ENCODE measurements at places on chromosomes 7 and 10.

DNA sequence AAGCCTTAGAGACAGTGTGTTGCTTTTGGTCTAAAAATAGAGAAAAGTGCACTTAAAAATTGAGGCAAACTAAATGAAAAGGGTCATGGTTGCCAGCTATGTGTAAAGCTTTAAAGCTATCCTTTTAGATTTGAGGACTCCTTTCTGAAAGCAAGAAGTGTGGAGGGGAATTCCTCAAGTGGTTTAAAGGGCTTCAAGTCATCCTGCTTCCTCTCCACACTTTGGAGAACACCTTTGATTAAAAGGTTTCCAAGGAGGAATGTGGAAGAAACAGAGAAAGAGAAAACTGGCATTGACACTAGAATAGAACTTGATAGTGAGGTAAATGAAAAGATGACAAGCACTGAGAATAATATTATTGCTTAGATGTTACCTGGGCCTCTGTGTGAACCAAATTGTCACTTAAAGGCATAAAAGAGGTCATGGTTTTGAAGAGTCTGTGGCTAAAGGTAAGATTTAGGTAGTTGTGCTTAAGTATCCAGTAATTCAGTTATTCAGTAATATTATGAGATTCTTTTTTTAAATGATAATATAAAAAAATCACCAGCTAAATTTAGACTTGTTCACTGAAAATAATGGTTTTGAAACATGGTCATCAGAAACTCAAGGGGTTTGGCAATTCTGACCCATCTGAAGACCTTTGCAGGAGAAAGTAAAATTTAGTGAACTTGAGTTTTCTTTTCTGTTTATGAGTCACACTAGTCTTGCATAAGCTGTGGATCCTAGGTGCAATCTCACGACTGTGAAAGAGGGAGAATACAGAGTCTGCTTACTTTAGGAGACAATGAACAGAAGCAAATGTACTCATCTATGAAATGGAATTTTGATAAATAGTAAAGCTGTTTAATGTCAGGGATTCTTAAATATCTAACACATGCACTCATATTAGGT, 466.0 kb downstream of the KIF20B start:
- DNase-seq: no peak

DNA sequence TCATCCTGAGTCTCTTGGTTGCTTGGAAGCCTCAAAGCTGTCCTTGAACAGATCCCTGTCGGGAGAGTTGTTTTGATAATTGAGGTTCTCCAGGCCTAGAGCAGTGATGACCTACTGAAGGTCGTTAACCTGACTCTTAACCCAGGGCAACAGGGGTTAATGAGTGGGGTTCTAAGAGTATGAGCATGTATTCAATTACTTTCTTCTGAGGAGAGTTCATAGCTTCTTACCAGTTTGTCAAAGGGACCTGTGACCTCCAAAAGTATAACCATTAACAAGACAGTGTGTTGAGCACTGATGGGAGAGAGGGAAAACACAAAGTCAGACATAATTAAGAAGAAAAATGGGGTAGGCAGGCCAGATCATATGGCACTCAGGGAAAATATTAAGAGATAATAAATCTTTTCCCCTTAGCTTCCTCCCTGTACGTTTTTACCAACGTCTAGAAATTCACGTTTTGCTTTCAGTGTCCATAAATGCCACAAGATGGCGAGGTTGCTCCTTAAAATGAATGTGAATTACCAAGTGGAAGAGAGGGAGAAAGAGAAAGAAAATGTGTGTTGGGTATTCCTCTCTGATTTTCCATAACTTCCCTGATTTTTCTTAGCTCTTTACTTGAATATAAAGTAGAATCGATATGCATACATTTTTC, 97.6 kb downstream of the SUGCT start:
- DNase-seq: no peak

- no peak for DNase-seq
These were observed 78.1 kb downstream of the CALN1 start for GRCh38 chr7:72334066-72334465.

DNA sequence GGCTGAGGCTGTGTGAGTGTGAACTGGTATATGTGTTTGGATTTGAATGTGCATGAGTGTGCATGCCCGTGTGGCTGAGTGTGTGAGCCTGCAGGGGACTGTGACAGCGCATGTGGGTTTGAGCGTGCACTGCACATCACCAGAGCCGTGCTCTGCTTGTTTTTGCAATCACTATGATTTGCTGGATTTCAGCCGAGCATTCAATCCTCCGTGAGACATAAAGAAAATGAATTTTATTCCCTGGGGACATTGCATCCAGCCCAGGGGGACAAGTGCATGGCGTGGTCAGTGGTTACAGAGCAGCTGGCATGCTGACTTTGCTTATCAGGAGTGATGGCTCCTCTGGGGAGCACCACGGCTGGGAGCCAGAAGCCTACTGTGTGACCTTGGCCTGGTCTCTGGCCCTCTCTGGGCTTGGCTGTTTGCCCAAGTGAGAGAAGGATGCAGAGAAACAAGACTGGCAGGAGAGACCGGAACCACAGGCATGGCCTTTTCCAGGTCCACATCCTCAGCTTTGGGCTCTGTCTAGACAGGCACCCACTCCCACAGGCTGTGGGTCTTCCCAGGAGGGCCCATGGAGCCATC, 160.2 kb upstream of the UNC5B start:
- no peak for DNase-seq

- DNase-seq: no peak
These were observed 132.7 kb downstream of the ICA1 start for GRCh38 chr7:8129318-8129659.

- DNase-seq: no peak
These were observed 116.7 kb downstream of the TNS3 start for GRCh38 chr7:47465191-47465590.

- DNase-seq: no peak
These were observed 80.6 kb upstream of the LAMB4 start for GRCh38 chr7:108210796-108211195.

- DNase-seq: no peak
These were observed at the start of gene LRRC72 for GRCh38 chr7:16526742-16527540. Gene LRRC72 (plus strand): TSS chr7:16526825. CDS start chr7:16526953, 128 bp downstream.

- DNase-seq: no peak
These were observed 9.9 kb downstream of the CNNM1 start for GRCh38 chr10:99339077-99339476.

GRCh38 chr10:48501787-48502771, 102.8 kb downstream of the ARHGAP22 start:
- no peak for DNase-seq

GRCh38 chr7:42448901-42449300, 211.9 kb upstream of the GLI3 start:
- no peak for DNase-seq

- no peak for DNase-seq
These were observed 1085.5 kb downstream of the SORCS1 start for GRCh38 chr10:106078895-106079576.

GRCh38 chr10:59851864-59852263, 54.5 kb downstream of the CCDC6 start:
- no peak for DNase-seq

DNA sequence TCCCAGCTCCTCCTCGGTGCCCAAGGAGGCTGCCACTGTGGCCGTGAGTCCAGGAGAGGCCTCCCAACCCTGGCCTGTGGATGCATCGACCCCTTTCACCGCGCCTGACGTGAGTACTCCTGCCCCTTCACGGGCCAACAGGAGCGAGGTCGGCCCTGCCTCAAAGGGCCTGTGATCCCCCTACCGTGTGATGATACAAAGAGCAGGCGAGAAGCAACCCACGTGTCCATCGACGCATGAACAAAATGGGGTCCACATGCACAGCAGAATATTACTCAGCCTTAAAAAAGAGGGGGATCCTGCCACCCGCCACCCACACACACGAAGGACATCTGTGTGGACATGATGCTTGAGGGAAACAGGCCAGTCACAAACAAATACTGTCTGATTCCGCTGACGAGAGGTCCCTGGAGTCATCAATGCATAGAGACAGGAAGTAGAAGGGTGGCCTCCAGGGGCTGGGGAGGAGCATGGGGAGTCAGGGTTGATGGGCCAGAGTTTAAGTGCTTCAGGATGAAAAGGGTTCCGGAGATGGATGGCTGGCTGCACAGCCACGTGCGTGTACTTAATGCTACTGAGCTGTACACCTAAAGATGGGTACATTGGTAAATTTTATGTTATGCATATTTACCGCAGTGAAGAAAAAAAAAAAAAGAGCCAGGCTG, 151.9 kb downstream of the PRKAG2 start:
- no peak for DNase-seq

DNA sequence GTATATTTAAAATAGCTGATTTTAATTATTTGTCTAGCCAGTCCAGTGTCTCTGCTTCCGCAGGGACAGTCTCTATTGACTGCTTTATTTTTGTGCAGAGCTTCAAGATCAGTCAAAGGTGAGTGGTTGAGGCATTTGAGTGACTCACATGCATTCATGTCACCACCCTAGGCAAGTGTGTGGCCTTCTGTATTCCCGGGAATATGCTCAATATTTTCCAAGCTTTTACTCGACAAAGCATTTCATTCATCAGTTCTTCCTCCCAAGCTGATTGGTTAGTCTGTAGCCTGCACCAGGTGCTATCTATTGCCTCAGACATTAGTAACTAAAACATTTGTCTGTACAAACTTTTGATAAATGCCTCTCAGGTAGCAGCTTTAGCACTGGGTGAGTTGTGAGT, 471.5 kb upstream of the NRG3 start:
- no peak for DNase-seq

DNA sequence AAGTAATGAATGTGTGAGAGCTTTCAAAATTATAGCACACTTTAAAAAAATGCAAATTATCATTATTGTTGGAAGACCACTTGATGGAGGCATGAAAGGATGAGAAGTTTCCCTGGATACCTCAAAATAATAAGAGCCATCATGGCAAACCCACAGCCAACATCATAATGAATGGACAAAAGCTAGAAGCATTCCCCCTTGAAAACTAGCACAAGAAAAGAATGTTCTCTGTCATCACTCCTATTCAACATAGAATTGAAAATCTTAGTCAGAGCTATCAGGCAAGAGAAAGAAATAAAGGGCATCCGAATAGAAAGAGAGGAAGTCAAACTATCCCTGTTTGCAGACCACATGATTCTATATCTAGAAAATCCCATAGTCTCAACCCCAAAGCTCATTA, 887.2 kb upstream of the LRRTM3 start:
- no peak for DNase-seq

GRCh38 chr7:90972906-90973550, 291.2 kb upstream of the FZD1 start:
- DNase-seq: no peak

DNA sequence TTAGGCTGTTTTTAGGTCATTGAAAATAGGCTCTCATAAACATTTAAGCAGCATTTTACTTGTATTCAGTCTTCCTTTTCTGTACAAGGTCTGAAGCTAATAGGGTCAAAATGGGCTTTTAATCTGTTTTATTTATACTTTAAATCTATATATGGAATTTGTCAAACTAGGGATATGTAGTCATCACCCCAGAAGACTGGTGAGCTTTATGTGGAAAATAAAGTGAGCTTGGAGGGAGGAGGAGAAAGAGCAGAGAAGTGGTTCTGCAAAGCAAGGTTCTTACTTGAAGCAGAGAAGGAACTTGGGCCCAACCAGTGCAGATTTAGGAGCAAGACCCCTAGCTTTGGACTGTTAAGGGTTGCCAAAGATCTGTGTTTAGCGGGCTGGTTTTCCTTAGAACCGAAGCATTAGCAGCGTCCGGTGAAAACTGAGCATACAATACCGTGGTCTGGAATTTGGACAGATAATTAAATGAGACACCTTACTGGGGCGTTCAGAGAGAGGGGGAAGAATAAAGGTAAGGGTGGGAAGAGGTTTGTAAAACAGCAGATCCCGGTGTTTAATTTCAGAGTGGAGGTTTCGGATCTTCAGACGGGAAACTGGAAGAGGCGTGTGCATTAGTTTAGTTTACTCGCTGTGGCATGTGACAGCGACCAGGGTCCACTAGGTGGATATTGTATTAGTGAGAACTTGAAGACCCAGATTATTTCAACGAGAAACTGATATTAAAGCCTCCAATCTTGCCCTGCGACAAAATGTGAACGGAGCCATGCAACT, 2.4 kb downstream of the BAMBI start:
- DNase-seq: no peak

DNA sequence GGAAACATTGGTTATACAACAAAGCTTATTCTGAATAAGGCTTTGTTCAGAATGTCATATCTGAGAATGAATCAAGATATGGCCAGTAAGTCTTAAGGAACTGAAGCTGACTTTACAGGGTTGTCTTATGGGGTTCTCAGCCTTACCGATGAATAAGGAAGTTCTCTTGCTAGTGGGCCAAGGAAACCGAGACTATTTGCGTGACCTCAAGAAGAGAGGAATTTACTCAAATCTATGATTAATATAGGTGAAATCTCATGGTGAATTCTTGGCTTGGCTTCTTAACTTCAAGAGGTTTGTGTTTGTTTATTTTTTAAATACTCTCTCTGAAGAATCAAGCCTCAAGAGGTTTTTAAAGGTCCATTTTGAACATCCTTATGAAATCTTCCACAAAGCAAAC, 4.7 kb upstream of the MRLN start:
- no peak for DNase-seq

GRCh38 chr7:102933763-102934162, 21.0 kb downstream of the LRRC17 start:
- DNase-seq: no peak

DNA sequence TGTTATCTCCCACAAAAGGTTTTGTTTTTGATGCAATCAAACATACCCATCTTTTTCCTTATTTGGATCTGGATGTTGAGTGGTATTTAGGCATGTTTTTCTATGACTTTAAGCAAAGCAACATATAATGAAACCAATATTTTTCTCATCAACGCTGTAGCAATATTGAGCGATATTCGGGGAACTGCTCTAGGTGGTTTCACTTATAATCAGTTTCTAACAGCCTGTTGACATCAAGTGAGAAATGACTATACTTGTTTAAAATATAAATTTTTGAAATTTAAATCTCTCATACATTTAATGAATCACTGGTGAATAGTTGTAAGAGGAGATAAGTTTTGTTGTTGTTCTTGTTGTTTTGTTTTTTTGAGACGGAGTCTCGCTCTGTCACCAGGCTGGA, 52.8 kb upstream of the CCAR1 start:
- DNase-seq: no peak

GRCh38 chr10:97179731-97180362, 5.9 kb downstream of the SLIT1 start:
- DNase-seq: no peak

DNA sequence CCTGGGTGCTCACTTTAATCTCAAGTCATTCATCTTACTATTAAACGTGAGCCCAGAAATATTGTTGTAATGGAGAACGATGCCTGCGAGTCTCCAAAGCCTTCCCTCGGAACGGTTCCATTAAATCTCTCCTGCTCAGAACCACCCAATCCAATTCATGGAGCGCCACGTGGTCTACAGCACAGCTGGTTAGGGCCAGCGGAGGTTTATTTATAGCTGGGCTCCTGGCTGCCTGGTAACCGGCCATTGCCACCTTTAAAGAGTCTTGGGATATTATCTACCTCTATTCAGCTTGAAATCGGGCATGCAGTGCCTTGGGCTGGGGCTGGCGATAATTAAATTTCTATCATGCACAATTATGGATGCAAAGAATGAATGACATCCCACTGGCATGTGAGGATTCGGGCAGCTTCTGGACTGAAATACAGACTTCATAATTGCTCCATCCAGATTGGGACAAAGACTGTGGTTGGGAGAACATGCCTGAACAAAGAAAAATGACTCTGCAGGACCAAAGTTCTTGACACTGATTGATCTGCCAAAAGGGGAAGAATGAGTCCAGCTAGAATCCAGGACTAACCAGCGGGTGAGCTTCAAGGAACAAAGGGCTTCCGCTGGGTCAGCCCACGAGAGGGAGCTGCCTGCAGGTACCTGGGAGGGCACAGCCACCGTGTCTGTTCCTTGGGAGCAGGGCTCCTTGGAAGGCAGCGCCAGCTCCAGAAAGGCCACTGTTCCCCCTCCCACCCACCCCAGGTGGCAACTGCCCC, 7.3 kb downstream of the FAM20C start:
- no peak for DNase-seq
